ENCODE measurements at places on chromosomes 2 and 18. TPM values are rescaled to one million over a fixed set of nuclear protein-coding genes. Genes with fewer than 3 reads are reported as not detected.

DNA sequence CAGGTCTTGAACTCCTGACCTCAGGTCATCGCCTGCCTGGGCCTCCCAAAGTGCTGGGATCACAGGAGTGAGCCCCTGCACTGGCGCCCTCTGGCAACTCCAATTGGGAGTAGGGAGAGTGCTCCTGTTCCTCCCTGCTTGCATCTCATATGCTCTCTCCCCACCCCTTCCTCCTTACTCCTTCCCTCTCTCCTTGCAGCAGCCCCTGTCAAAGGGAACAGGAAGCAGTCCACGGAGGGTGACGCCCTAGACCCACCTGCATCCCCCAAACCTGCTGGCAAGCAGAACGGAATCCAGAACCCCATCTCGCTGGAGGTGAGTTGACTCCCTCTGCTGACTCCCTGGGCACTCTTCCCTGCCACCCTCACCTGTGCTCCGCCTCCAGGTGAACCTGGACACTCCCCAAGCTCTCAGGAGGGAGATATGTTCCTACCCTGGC, 10.7 kb downstream of the ARID5A start:
- no peak for DNase-seq

- no peak for DNase-seq
Measured at GRCh38 chr18:27449104-27449503, 264.0 kb upstream of the CHST9 start.

GRCh38 chr2:85888684-85889626, at the start of gene ST3GAL5:
ST3GAL5 (minus strand) TSS chr2:85888990; CDS start chr2:85888905, 85 bp downstream.
- peak; percentile 64 for DNase-seq

GRCh38 chr2:237474931-237475703, 11.9 kb upstream of the MLPH start:
- no peak for DNase-seq

- DNase-seq, result no peak
Measured at GRCh38 chr2:173990245-173990644, 25.1 kb upstream of the SP3 start.

GRCh38 chr2:156436497-156437085, 412 bp downstream of the GPD2 start:
- no peak for DNase-seq

DNA sequence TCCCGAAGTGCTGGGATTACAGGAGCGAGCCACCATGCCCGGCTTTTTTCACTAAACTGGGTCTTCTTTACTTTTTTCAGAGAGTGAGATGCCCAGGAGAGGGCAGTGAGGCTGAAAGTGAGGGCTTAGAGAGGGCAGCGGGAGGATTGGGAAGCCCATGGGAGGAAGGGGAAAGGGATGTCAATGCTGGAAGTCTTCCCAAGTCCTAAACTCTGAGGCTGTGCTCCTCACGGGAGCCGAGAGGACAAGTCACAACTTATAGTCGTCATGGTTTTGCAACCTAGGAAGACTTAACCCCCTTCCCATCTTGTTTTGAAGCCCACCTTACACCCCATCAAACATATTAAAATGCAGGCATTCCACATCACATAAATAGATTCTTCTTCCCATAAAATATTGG, 15.1 kb upstream of the MEP1B start:
- DNase-seq, result no peak

DNA sequence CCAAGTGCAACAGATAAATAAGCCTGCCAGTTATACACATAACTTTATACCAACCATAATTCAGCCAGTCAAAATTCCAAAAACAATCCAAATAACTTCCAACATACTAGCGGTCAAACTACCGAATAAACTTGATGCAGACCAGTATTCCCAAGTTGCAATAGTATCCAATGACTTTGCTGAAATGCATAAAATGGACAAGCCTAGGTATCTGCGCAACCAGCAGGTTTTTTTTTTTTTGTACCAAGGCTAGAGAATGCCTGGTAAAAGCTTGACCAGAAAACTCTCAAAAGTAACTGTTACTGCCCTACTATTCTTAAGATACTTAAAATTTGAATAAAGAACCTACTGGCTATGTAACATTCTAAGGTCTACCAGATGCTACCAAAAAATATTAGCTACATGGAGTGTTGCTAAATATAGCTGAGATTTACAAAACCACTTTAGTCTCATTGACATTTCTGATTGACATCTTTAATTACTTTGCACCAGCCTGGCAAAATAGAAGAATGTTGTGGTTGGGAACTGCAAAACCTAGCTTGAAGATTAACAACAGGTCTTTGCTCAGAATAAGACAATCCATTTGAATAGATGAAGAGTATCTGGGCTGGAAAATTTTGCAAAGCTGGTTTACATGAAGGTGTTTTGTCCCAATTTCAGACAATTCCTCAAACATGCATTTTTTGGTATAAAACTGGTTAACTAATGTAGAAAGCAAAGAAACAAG, 7.3 kb downstream of the SRSF7 start:
- no peak for DNase-seq

DNA sequence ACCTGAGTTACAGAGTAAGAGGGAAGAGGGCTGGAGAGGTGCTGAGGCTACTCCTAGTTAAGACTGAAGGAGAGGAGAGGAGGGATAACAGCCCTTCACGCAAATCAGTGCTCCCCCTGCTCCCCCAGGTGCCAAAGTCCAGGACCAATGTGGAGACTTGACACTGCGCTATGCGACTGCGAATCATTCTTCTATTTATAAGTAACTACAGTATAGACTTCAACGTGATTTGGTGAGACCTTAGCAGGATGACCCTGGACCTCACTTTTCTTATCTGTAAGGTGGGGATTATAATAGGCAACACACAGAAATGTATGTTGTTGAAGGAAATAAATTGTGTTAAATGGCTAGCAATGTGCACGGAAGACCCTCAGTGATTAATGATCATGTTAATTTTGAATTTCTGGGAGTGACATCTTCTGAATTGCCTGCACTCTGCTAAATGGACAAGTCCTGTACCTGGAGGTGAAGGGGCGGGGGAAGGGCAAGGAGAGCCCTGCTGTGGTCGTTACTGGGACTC, 11.0 kb downstream of the EN1 start:
- DNase-seq, result no peak

- DNase-seq, result no peak
Measured at GRCh38 chr2:38522754-38523349, 79.9 kb downstream of the HNRNPLL start.

DNA sequence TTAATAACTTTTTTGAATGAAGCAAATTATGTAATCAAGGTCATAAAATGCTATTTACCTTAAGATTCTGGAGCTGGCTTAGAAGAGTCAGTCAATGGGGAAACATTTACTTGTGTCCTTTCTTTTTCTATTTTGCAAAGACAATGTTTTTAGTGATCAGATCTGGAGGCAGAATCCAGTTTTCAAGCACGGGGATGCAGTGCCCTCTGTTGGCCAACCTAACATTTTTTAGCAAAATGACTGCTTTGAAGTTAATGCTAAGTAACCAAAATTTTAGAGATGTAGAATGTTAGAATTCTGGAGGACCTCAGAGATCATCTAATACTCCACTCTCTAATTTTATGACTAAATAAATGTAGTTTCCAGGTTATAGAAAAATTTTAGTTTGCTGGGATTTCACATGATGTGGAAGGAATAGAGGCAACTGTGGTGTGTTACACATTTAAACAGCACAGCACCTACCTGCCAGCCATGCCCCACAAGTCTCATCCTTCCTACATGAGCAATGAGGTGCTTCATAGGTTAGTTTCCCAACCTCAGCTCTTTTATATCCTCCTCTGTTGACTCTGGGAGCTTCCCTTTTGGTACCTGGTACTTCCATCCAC, 23.6 kb upstream of the SLC9A4 start:
- DNase-seq, result peak; percentile 22

XIRP2 gene
- not detected for total RNA-seq

MEMO1 gene
- total RNA-seq, result 60.8 TPM

CNTNAP5 gene
- total RNA-seq, result not detected

EML6 gene
- 6.3 TPM for total RNA-seq

ANO7 gene
- total RNA-seq, result 6.9 TPM

LIMS4 gene
- 0.51 TPM for total RNA-seq

LINC00305 gene
- total RNA-seq, result not detected
